ENCODE measurements at places on chromosomes 4 and X. TPM values are rescaled to one million over a fixed set of nuclear protein-coding genes. Genes with fewer than 3 reads are reported as not detected.

The GBA3 gene
- not detected for total RNA-seq

The ZNF182 gene
- 1.8 TPM for total RNA-seq

The GYPA gene
- total RNA-seq, result not detected

The LRCH2 gene
- 10.6 TPM for total RNA-seq

The SCML1 gene
- total RNA-seq, result 4.7 TPM

The PDZD11 gene
- total RNA-seq, result 35.9 TPM

The MAGED1 gene
- total RNA-seq, result 84.8 TPM

The GPR143 gene
- 2.3 TPM for total RNA-seq

The SHOX gene
- total RNA-seq, result not detected

The CDX4 gene
- not detected for total RNA-seq

The ZC4H2 gene
- 3.9 TPM for total RNA-seq

The XPNPEP2 gene
- not detected for total RNA-seq

The EFNB1 gene
- total RNA-seq, result 18.9 TPM

The XAGE1A gene
- total RNA-seq, result not detected

The CHRDL1 gene
- total RNA-seq, result under 0.01 TPM

The PNCK gene
- total RNA-seq, result not detected

The CXCL1 gene
- 5.6 TPM for total RNA-seq

GRCh38 chr4:17578482-17578891 lies 1.5 kb downstream of the LAP3 start:
- no peak for DNase-seq

- no peak for DNase-seq
Measured at GRCh38 chr4:78662658-78663057, 111.1 kb downstream of the ANXA3 start.

GRCh38 chr4:86302251-86302650 lies 57.6 kb downstream of the MAPK10 start:
- DNase-seq, result peak; percentile 84

GRCh38 chr4:1856943-1857699 lies 1.2 kb upstream of the LETM1 start:
- no peak for DNase-seq

DNA sequence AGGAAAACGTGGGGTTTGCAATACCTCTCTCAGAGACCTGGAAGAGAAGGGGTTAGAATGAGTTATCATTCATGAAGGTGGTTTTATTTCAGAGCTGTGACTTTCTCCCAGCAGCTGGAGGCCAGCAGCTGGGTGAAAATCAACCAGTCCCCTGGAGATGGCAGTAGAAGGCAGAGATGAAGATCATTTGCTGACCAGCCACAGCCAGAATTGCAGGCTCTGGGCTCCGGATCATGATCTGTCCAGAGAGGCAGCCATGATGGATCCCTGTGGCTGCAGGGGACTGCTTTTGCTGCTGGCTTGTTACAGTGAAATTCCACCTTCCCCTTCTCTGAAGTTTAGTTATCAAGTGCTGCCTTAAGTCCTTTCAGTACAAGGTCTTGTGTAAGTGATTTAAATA lies 46.9 kb upstream of the TAB3 start:
- DNase-seq, result no peak

DNA sequence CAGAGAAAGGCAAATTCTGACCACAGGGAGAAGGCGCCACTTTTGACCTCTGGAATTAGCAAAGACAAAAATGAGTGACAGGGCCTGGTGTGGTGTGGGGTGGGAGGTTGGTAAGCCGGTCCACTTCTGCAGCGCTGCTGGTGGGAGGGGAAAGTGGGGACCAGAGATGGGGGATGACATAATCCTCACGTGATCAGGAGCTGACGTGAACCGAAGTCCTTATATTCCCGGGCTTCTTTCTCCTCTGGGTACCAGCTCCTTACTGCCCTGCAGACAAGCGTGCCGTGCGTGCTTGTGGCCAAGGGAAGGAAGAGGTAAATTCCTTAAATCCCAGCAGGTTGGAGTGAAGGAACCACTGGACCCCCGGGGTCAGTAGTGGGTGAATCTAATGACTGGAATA lies at the start of gene TCEAL7:
Gene TCEAL7 (plus strand): TSS at position 249 of the 400 bp plus-strand sequence. CDS start 1,165 bp downstream, outside the sequence.
- DNase-seq, result no peak

DNA sequence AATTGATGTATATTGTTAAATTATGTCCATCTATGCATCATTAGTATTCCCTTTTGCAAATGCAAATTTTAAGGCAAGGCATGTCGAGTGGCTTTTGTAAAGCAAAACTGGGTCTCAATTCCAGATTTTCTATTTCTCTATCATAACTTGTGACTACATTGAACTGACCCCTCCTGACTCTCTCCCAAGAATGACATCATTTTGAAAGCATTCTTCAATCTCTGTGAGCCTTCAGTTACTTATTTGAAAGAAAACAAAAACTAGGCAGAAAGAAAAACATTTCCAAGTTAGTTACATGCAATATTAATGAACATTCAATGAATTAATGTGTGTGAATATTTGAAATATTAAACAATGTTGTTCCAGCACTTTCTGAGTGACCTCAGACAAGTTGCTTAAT lies 314.3 kb upstream of the CLNK start:
- DNase-seq, result no peak

- DNase-seq, result no peak
Measured at GRCh38 chrX:153925739-153926551, at the start of gene ARHGAP4. Gene ARHGAP4 (minus strand): TSS chrX:153926264. CDS start chrX:153926202, 62 bp downstream.

GRCh38 chrX:73213734-73214425 lies 771 bp downstream of the NAP1L2 start:
- no peak for DNase-seq

- DNase-seq, result peak; percentile 48
Measured at GRCh38 chr4:109359040-109359646, 56.7 kb upstream of the COL25A1 start.

DNA sequence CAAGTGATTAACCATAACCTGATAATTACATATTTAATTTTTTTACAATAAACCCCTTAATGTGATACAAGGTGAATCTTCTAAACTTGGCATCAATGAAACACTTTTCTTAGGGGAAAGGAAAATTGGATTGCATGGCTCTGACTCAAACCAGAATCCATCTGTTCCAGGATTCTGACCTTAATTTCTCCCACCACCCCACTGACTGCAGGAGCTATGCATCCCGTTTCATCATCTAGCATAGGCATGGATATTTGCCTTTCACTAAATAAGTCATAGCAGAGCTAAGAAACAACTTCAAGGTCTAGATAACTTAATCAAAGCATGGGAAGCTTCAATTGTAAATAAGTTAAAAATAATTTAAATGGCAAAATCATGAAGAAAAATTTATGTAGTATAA lies 156.3 kb downstream of the BTC start:
- no peak for DNase-seq

DNA sequence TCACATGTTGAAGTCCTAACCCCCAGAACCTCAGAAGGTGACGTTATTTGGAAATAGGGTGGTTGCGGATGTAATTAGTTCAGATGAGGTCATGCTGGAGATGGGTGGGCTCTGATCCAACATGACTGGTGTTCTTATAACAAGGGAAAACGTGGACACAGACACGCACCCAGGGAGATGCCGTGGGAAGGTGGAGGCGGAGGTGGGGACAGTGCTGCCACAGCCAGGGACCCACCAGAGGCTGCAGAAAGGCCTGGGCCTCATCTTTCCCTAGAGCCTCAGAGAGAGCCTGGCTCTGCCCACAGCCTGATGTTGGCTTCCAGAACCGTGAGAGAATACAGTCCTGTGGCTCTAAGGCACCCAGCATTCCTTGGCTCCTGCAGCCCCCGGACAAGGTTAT lies 7.9 kb upstream of the HMX1 start:
- no peak for DNase-seq

DNA sequence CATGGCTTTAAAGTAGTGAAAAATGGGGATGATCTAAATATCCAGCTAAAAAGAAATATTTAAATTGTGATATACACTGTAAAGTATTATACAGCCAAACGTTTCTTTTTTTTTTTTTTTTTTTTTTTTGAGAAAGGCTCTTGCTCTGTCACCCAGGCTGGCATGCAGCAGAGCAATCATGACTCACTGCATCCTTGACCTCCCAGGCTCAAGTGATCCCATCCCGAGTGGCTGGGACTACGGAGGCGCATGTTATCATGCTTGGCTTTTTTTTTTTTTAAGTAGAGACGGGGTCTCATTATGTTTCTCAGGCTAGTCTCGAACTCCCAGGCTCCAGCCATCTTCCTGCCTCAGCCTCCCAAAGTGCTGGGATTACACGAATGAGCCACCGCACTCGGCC lies 17.1 kb downstream of the SMIM14 start:
- DNase-seq, result no peak

DNA sequence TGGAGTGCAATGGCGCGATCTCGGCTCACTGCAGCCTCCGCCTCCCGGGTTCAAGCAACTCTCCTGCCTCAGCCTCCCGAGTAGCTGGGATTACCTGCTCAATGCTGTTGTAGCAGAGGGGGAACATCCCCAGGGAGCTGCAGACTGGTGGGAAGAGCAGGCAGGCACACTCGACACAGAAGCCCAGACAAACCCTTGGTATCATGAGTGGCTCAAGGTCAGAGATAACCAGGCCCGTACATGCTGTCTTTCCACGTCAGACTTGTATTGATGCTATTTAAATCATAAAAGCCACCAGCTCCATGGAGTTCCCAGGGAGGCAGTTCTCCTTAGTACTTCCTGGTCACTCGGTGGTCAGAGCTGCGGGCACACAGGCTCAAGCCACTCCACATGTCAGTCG lies 33.2 kb downstream of the TRIML2 start:
- DNase-seq, result no peak

GRCh38 chr4:59956366-59956765 lies 1243.8 kb upstream of the ADGRL3 start:
- no peak for DNase-seq

GRCh38 chr4:142719854-142720541 lies 126.1 kb downstream of the INPP4B start:
- peak; percentile 5 for DNase-seq

GRCh38 chr4:34261799-34262314 lies 1982.5 kb downstream of the ARAP2 start:
- no peak for DNase-seq

DNA sequence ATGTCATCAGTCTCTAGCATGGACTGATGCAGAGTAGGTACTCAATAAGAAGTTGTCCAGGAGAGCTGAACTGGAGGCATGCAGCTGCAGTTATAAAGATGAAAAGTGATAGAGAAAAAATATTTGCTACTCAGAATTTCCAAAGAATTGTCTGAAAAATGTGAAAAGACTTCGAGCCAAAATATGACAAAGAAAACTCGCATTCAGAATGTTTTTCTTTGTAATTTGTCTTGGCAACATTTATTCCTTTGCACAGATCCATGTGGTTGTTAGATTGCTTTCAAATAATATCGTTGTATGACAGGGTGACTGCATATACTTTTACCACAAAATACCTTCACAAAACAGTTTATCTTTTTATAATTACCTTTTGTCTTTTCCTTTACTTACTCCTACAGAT lies 128.0 kb upstream of the SLC4A4 start:
- DNase-seq, result no peak

GRCh38 chr4:5810151-5810550 lies 82.7 kb downstream of the CRMP1 start:
- DNase-seq, result no peak

GRCh38 chrX:101359966-101360365 lies 11.4 kb upstream of the TIMM8A start:
- DNase-seq, result no peak

All from dermis microvascular lymphatic vessel endothelial cell (primary cell).